ENCODE measurements at places on chromosomes 2 and 18. TPM values are rescaled to one million over a fixed set of nuclear protein-coding genes. Genes with fewer than 3 reads are reported as not detected.
A peak's percentile ranks its signal among the peaks of the same experiment; 100 is the strongest.

The ADD2 gene
- total RNA-seq: 7.2 TPM

The ANKRD62 gene
- not detected for total RNA-seq

The NT5DC4 gene
- total RNA-seq: not detected

The STAT4 gene
- 0.40 TPM for total RNA-seq

The RESP18 gene
- not detected for total RNA-seq

DNA sequence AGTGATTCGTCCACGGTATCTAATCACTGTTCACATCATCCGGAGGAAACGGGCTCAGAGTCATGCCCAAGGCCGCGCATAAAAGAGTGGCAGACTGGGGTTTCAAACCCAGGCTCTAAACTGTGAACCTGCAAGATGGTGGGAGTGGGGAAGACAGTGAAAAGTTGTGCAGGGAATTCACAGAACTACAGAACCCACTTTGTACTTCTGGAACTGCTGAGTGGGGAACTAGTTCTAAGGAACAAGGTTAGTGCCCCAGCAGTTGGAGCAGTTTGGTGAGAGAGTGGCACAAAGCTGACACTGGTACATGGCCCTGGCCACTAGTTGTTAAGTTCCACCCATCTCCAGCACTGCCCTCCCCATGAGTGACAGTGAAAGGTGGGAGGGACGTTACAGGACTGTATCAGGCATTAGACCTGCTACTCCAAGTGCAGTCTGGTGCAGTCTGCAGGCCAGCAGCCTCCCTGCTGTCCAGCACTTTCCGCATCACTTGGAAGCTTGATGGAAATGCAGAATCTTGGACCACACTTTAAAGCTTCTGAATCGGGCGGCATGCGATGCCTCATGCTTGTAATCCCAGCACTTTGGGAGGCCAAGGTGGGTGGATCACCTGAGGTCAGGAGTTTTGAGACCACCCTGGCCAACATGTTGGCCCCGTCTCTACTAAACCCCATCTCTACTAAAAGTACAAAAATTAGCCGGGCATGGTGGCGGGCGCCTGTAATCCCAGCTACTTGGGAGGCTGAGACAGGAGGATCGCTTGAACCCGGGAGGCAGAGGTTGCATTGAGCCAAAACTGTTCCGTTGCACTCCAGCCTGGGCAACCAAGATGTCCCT, 47.3 kb downstream of the C2orf42 start:
- DNase-seq: peak; percentile 74

DNA sequence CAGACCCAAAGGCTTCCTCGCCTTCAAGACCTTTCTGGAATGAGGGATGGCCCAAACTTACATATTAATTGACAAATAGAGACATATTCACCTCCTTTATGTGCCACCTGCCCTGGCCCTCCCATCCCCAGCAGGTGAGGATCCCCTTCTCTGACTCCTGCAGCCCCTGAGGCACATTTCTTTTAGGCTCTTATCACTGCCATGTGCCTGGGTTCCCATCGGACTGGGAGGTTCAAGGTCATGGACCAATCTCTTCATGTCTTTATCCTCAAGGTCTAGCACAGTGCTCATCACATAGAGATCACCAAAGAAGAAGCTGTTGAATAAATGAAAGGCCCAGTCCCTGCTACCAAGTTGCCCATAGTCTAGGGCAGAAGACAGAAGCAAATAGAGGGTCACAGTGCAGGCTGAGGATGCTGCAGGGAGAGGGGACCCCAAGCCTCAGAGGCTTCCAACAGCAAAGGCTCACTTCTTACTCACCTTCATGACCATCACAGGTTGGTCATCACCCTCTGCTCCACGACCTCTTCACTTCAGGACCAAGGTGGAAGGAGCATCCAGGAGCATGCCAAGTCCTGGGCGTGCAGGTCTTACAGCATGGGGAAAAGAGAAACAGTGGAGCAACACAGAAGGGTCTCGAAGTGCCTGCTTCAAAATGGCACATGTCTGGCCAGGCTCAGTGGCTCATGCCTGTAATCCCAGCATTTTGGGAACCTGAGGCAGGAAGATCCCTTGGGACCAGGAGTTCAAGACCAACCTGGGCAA, 193.9 kb downstream of the SMAD2 start:
- DNase-seq: no peak

GRCh38 chr2:178238154-178238521, 43.8 kb downstream of the OSBPL6 start:
- DNase-seq: peak; percentile 63

DNA sequence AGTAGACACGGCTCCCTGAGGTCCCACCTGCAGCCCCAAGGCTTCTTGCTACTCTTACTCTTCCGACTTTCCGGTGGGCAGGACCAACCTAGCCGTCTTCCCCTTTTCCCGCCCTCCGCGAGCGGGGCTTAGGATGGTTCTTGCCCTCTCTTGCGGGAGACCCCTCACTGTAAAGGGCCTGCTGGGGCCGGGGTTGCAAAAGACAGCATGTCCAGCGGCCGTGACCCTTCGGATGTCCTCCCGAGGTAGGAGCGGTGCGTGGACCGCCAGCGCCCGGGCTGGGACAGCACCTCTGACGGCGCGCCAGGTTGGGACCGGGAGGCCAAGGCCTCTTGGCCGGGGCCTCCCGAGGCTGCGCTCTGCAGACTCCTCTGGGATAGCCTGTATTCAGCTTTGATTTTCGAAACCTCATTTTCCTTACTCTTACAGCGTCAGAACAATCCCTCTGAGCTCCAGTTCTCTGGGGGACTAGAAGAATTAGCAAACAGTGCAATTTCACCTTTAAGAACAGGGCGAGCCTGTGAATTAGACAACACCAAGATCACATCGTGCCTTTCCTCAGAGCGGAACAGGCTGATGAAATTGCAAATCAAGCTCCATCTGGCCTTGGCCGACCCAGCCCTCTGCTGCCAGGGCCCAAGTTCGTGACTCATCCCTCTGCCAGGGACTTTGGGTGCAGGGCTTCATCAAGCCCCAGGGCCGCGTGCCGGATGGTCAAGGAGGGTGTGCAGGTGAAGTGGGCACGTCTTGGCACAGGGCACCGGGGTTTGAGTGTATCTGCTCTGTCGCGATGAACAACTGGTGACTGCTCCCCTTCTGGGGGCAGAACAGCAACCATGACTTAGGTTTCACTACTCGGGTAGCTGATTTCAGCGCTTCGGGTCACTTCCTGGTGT, 777 bp downstream of the MOCOS start:
- DNase-seq: no peak

DNA sequence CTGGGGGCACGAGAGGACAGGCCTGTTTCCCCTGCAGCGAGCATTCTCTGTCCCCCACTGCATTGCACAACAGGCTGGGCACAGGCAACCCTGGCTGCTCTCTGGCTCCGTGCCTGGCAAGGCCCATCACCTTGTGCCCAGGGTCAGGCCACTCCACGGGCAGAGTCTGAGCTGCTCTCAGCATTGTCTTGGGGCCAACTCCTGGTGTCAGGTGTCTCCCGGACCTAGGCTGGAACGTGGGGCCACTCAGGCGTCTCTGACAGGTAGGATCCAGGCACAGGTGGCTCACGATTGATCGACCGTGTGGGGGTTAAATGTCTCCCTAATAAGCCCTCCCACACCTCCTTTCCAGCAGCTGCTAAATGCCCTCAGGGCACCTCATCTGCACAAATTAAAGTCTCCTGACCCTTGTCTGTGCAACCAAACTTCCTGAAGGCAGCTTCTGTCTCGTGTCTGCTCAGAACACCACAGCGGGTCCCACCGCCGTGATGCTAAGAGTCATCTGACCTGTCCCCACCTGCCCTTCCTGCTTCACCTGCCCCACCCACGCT, 66.6 kb upstream of the GPC1 start:
- DNase-seq: no peak

DNA sequence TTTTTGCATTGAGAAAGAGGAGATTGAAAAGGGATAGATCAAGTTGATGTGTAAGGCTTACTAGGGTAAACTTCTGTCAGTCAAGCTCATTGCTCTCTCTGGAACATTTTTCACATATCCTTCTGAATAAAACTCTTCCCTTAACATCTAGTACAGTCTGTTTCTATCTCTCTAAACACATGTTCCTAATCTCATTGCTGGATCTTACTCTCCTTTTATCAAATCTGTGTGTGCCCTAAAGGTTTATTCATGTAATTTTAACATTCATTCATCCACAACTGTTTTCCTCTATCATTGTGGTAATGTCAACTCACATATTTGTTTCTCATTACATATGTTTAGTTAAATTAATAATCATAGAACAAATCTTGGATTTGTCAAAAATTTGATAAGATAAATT, 277.9 kb upstream of the GULP1 start:
- no peak for DNase-seq

DNA sequence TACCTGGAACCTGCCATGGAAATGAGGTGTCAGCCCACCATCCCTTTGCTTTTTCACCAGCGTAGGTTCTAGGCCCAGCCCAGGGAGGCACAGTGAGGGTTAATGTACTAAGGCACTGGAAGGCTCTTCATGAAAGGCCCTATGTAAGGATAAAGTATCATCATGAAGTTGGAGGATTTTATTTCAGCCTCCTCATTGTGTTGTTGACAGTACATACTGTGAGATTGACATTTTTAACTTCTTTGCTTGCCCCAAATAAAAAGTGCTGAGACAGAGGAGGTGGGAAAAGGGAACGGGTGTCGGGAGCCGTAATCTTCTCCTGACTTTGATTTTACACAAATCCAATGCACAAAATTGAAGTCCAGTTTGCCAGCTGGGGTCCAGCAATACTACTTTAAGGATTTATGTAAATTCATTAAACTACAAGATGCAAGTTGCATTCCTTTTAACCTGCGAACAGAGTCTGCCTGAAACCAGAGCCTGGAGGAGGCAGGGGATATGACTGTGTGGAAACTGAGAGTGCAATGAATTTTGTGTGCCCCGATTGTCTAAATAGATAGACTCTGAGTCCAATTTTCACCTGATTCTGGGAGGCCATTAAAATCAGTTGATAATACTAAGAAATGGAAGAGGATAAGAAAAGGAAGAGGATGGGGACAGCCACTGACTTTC, 5.4 kb upstream of the NCKAP5 start:
- DNase-seq: no peak
